Activated naive CD4-positive, alpha-beta T cell (primary cell): ENCODE measurements at places on chromosomes 11 and 22.

GRCh38 chr11:133936136-133936535 lies 20.6 kb downstream of the IGSF9B start:
- DNase-seq = no peak

DNA sequence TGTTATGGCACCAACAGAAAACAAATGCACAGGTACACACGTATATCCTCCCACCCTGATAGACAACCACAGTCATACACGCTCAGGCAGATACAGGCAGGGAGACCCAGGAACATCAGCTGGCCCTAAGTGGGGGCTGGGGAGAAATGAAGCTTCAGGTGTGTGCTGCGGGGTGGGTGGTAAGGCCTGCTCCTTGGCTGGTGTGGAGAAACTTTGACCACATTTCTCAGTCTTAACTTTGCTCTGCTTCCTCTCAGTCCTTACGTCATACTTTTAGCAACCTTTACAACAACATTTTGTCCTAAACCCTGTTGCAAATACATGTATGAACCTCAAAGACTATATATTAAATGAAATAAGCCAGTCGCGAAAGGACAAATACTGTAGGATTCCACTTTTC lies 6.7 kb upstream of the ANAPC15 start:
- no peak for DNase-seq

DNA sequence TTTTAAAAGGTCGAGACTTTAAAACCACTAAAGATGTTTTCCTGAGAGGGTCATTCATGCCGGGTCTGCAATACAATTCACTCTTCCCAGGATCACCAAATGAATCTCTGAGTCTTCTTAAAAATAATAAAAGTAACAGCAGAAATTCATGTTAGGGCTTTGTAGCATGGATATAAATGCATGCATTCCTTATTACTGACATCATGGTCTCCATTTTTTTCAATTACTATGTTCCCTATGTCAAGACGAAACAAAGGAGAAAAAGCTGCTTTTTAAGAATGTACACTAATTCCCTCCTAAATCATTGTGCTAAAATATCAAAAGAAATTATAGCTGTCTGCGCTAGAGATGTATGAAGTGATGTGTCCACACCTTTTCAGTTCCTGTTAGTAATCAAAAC lies 789.9 kb upstream of the LRRC4C start:
- no peak for DNase-seq

DNA sequence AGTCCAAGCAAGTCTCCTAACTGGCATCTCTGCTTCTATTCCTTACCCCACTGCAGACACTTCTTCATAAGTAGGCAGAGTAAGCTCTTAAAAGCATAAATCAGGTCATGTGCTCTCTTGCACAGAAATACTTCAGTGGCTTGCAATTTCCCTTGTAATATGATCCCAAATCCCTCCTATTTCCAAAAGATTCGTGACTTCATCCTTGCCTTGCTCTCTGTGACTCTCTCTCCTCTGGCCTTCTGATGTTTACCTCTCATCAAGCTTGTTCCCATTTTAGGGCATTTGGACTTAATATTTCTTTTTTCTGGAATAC lies 37.4 kb upstream of the NCR3LG1 start:
- DNase-seq = no peak

GRCh38 chr11:122214080-122214479 lies 98.1 kb upstream of the BLID start:
- DNase-seq = no peak
